ENCODE measurements at places on chromosomes 13 and 19.

DNA sequence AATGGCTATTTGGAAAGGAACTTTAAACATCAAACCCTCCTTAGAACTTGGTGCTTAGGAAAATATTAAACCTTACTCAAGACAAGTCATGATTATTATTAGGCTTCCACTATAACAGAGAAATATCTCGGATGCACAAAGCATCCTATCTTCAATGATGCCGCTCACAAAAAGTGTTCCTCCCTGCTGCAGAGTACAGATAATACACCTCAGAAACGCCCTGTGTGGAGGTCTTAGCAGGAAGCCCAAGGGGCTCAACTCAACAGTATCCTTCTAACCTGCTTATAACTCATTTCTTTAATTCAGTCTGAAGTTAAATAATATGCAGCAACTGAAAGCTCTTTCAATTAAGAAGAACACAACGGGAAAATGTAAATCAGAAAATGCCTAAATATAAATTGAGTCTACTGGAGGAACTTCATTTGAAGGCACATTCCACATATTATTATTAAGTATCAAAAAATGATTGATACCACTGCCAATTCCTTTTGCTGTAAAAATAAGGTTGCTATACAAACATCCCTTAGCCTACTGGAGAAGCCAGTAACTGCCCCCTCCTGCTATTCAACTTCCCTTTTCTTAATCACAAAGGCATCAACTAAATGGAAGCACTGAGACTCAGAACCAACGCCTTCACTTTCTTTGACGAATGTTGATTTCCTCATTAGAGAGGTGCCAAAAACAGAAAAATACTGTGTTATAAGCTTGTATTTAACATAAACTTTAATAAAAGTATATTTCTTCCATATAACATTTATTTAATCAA lies 12.0 kb downstream of the ELF1 start:
- no peak for DNase-seq

DNA sequence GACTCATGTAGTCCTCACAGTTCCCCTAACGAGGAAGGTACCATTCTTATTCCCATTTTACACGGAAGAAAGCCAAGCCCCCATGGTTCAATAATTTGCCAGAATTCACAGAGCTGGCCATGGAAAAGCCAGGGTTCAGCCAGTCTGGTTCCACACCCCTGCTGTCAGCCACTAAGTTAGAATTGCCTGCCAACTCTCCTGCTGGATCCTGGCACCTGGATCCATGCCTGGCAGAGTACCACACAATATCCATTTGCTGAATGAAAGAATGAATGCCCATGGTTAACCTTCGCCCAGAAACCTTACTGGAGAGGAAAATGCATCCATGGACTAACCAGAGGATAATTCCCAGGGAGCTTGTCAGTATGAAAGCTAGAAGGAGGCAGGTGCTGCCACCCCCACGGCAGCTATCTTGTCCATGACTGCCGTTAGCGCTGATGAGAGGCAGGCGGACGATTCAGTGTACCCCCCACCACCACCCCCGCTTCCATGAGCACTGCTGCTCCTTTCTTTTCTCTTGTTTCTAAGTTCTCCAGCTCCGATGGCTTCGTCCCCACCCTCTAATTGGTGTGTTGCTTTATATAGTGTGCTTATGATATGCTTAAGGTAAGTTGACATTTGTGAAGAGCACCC lies 114.5 kb downstream of the SLC7A1 start:
- DNase-seq = no peak

DNA sequence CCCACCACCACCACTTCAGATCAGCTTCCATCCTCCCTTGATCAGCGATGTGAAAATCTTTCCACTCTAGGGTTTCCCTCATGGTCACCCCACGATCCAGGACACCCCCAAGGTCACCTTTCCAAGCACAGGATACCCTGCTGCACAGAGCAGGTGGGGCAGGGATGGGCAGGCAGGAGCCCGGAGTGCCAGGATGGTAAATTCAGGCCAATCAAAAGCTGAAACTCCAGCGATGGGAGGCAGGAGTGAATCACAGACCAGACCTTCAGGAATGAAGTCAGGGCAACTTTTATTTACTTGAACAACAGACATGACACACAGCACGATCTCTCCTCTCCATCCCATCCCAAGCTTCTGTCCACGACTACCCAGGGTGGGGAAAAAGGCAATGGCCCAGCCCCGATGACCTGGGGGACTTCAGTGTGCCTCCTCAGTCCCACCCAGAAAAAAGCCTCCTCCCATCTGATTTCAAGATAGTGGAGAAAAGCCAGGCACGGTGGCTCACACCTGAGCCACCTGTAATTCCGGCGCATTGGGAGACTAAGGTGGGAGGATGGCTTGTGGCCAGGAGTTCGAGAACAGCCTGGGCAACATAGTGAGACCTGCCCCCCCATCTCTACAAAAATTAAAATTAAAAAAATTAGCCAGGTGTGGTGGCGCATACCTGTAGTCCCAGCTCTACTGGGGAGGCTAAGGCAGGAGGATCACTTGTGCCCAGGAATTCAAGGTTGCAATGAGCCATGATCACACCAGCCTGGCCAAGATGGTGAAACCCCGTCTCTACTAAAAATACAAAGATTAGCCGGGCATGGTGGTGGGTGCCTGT lies 39.2 kb downstream of the ZSWIM4 start:
- no peak for DNase-seq

DNA sequence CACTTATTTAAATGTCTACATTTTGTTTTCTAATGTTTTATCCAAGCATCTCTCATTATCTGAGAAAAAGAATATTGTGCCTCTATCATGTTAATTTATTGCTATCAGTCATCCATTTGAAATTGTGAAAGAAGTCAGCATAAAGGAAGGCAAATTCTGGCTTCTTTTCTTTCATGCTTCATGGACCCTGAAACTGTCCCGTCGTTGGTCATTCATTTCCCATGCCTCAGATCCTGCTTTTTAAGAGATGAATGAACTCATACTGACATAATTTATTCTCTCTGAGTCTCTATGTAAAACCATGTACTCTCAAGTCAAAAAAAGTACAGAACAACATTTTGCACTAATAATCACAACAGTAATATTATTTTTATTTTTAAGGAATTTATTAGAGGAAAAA lies 2512.0 kb downstream of the PCDH9 start:
- no peak for DNase-seq
